ENCODE measurements at places on chromosomes 16 and 17. TPM values are rescaled to one million over a fixed set of nuclear protein-coding genes. Genes with fewer than 3 reads are reported as not detected.

DNA sequence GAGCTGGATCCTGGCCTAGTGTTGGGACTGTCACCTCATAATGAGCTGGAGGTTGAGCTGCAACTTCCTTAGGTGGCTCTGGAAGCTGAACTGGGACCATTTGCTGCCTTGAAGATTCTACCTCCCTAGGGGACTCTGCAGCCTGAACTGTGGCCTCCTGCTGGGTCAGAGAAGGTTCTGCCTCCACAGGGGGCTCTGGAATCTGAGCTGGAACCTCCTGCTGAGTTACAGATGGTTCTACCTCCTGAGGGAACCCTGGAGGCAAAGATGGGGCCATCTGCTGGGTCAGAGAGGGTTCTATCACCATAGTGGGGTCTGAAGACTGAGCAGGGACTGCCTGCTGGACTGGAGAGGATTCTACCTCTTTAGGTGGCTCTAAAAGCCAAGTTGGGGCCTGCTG is 46.6 kb upstream of the NF1 start:
- no peak for DNase-seq

GRCh38 chr16:57165938-57166337 is 19.9 kb downstream of the PSME3IP1 start:
- no peak for DNase-seq

Gene CCL2
- total RNA-seq = 11.3 TPM

DNA sequence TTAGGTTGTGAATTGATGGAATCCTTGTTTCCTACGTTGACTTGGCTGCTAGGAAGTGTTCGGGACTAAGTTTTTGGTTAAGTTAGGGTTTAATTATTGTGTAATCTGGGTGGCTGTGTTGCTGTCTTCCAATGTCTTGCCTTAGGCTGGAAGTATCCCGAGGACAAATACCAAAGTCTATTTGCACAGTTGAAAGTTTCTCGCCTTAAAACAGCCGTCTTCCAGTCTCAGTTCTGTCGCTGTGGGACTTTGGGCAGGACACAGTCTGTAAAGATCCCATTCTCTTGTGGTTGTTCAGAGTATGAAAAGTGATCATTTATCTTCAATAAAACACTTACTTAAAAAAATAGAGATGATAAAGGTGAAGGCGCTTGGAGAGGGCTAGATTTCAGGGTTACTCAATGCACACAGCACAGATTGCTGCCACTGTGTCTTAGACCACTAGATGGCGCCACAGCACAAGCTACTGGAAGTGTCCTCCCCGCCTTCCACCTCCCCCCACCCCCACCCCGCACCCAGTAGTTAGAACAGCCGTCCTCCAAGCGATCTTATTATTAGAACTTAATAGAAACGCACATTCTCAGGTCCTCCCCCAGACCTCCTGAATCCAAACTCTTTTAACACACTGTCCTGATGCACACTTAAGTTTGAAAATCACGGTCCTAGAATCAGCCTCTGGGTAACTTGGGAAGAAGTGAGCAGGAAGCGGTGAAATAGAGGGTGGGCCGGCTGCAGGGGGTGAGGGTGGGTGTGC is 45.8 kb downstream of the AKAP1 start:
- peak; percentile 93 for DNase-seq

Gene VEZF1
- total RNA-seq = 60.8 TPM

Gene ADGRG3
- 0.92 TPM for total RNA-seq

DNA sequence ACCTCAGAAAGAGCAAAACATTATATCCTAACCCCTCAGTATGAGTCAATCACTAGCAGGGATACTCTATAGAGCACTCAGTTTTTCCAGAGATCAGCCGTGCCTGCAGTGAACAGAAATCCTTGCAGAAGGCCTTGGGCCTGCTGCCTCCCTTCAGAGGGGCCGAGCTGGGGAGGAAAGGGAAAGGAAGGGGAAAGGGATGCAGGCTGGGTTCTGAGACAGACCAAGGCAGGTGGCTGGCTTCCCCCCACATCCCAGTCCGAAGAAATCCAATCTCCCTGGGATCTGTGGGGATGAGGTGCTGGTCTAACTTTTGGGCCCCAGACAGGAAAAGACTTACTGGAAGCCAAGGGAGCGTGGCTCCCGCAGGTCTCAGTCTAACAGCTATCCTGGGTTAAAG is 25.3 kb downstream of the SRL start:
- DNase-seq = peak; percentile 88

DNA sequence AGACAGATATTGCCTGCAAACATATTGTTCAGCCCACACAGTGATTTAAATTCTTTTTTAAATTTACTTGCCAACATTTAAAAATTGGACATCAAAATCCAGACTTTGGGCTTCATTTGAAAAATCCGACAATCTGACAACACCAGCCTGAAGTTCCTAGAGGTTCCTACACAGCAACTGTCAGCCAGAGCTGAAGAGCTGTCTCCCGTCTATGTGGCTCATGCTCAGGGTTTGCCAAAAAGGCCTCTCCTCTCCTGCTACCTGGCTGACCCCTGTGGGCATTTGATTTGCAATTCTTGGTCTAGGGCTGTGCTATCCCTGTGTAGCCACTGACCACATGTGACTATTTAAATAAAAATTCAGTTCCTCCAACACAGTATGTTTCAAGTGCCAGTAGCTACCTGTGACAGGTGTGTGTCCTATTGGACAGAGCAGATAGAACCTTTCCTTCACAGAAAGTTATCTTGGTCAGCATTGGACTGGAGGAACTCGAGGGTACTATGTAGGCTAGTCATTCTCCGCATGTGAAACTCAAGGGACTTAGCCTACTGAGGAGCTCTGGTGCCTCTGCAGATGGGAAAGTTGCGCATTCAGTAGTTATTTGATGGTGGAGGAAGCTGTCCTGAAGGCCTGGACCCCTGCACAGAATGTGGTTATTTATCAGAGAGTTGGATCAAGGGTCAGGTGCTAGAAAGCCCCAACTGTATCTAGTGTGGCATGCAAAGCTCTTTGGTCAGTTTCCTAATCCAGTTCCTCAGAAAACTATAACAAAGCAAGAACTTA is 2.7 kb downstream of the LYRM1 start:
- no peak for DNase-seq

DNA sequence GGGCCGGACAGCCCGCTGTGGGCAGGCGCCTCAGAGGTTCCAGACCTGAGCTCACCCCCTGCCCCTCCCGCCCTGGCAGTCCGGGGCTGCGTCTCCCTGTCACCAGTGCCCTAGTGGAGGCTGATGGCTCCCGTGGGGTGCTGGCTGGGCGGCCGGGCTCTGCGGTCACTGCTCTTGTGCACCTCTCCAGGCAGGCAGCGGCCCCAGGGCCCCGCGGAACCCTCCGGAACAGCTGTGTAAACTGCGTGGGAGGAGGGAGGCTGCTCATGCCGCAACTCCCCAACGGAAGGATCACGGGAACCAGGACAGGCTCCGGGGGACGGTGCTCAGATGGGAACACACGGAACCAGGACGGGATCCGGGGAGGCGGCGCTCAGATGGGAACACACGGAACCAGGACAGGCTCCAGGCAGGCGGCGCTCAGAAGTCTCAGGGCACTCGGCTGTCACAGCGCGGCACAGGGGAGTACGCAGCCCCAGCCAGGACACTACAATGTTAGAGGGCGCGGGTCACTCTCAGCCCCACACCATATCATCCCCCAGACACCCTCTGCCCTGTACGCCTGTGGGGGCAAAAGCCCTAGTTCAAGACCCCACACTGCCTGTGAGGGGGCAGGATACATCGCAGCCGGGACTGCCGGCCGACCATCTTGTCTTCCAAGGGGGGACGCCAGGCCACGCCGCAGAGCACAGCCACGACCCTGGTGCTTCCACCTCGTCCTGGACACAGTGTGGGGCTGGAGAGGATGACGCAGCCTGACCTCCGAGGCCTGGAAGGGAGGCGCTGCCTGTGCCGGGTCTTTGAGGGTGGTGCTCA is 74.0 kb upstream of the GNG13 start:
- DNase-seq = no peak

DNA sequence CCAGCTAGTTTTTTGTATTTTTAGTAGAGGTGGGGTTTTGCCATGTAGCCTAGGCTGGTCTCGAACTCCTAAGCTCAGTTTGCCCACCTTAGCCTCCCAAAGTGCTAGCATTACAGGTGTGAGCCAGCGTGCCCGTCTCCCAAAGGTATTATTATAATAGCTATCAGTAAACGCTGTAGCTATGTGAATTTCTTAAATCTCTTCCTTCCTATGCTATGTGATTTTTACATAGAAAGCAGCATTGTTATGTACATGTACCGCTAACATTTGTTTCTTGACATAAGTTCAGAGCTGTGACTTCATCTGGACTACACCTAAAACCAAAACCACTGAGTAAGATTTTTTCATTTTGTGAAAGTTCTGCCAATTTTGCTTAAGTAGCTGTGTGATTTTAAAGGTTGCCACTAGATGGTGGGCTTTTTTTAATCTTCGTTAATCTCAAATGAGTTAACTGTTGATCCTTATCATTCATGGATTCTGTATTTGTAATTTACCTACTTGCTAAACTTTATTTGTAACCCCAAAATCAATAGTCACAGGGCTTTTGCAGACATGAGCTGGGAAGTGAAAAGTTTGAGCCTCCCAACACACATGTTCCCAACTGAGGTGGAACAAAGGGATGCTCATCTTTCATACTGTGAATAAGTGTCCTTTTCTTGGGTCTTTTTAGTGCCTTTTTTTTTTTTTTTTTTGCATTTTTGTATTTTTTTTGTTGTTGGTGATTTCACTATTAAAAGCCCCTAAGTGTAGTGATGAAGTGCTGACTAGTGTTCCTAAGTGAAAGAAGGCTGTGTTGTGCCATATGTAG is 21.9 kb downstream of the PRKAR1A start:
- DNase-seq = peak; percentile 64

Gene SPN
- 0.62 TPM for total RNA-seq

Gene TMEM92
- not detected for total RNA-seq

DNA sequence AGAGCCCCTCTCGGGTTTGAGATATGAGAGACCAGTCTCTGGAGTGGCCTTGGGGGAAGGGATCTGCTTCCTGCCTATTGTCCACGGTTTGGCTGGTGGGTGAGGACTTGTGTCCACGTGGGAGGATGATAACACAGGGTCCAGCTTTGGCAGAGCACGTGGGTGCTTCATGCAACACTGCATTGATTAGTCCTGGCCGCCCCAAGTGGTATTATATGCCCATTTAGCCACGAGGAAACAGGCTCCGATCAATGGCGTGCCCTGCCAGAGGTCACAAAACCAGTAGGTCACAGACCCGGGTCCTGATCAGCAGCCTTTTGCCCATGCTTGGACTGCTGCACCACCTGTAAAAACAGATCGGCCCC is 141.6 kb downstream of the RGS9 start:
- no peak for DNase-seq

DNA sequence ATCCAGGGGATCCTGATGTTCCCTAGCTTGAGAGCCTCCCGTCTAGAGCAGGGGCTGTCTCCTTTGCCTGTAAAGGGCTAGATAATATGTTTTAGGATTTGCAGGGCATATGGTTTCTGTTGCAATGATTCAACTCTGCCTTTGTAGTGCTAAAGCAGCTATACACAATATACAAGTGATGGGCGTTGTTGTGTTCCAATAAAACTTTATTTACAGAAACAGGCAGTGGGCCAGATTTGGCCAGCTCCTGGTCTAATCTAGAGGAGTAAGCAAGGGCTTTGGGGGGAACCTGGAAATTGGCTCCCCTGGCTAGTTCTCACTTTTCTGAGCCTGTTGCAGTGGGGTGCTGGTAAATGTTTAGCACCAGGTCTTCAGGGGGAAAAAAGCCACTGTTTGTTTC is 13.8 kb downstream of the WWOX start:
- DNase-seq = no peak

DNA sequence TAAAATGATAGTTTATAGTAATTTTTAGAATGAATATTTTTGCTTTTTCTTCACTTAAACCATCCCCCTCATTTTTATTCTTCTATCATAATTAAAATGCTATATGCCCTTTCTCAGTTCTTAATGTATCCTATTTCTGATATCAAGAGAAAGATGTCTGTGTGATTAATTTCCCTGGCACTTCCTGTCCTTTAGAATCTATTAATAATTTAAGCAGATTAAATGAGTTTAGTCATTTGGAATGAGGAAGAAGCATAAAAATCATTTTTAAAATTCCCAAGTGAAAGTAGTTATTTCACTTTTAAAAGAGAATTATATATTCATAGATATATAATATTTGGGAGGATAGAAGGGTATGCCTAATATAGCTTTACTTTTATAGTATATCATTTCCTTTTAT is 27.8 kb upstream of the CDR2 start:
- no peak for DNase-seq

DNA sequence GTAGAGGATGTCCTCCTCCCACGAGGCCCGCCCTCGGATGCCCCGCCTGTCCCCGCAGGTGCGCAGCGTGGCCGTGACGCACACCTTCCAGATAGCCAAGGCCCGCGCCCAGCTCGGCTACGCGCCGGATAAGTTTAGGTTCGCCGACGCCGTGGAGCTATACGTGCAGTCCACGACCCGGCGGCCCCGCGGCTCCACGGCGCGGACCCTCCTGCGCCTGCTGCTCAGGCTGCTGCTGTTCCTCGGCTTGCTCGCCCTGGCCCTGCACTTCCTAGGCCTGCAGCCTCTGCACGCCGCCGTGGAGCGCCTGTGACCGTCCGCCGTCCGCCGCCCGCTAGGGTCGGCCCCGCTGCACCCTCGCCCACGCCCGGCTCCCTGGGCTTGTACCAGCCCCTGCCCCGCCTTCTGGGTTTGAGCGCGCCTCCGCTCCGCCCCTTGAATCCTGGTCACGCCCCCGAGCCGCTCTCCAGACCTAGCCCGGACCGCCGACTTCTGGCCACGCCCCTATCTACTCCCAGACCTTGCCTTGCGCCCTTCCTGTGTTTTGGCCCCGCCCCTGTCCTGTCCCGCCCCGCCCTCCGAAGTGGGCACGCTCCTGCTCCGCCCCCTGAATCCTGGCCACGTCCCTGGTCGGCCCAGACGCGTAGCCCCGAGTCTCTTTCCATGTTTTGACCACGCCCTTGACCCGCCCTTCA is 15.8 kb upstream of the EEF2K start:
- peak; percentile 100 for DNase-seq

GRCh38 chr17:59165933-59166342 is 10.4 kb downstream of the PRR11 start:
- DNase-seq = peak; percentile 47

DNA sequence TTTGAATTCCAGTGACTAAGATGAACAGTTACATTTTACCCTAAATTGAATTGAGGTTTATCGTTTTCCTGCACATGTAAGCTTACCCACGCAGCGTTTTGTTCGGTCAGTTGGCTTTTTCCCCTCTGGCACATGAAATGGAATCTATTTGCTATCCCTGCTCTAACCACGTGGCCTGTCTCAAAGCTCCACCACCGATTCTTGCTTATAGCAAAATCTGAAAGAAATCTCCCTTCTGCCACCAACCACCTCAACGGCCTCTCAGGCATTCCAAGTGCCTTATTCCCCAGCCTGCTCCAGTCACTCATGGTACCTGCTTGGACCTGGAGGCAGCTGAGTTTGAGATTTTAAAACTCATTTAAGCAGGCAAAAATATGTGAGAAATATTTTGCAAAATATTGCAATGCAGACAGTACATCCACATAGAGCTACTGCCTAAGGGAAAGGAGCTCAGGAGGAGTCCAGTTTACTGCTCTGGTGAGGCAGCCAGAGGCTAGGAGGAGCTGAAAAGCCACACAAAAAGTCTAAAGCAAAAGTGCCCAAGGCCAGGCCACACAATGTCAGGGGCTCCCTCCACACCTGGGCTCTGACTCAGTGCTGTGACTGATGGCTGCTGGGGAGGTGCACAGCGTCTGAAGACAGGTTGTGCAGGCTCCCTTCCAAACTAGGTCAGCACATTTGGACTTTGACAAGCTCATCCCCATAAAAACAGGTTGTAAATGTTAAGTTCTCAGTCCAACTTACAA is 26.4 kb downstream of the ARHGAP17 start:
- peak; percentile 71 for DNase-seq

GRCh38 chr16:87765473-87765775 is 362 bp downstream of the KLHDC4 start:
- no peak for DNase-seq

Measured in tongue (tissue), 3 donors.